ENCODE measurements at places on chromosomes 1 and 21. TPM values are rescaled to one million over a fixed set of nuclear protein-coding genes. Genes with fewer than 3 reads are reported as not detected.

DNA sequence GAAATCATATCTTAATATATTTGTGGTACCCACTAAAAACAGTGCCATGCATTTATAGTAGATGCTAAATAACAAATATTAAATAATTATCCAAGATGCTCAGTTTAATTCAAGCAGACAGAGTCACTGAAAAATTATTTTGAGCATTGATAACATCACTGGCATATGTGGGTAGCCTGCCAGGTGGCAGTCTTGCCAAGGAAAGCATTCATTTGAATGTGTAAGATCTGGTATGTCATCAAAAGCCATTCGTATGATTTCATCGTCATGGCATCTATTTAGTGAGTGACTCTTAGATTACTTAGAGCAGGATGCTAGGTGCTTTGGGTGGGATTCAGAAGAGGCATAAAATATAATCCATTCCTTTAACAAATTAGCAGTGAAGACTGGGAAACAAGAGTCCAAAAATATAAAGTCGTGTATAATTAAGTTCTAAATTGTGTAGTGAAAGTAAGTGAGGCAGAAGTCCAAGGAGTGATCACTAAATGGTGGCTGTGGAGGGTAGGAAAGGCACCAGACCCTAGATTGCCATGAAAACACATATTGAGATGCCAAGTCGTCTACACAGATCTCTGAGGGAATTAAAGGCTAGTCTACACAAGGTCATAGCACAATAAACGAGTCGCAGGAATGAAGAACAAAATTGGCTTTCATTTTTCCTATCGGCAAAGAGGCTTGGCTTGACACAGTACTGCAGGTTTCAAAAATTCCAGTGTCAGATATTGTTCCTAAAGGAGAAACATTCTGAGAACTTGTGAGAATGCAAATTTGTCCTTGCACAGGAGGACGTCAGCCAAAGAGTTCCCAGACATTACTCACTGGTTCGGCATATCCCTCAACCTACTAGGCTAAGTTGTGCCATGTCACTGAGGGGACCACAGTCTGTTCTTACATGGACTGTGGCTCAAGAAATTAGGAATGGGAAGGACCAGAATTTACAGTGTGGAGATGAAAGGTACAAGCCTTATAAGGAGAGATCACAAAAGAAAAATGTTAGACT lies 130.8 kb downstream of the LYPLAL1 start:
- DNase-seq = no peak

Gene UBE2U
- 0.52 TPM for polyA plus RNA-seq

DNA sequence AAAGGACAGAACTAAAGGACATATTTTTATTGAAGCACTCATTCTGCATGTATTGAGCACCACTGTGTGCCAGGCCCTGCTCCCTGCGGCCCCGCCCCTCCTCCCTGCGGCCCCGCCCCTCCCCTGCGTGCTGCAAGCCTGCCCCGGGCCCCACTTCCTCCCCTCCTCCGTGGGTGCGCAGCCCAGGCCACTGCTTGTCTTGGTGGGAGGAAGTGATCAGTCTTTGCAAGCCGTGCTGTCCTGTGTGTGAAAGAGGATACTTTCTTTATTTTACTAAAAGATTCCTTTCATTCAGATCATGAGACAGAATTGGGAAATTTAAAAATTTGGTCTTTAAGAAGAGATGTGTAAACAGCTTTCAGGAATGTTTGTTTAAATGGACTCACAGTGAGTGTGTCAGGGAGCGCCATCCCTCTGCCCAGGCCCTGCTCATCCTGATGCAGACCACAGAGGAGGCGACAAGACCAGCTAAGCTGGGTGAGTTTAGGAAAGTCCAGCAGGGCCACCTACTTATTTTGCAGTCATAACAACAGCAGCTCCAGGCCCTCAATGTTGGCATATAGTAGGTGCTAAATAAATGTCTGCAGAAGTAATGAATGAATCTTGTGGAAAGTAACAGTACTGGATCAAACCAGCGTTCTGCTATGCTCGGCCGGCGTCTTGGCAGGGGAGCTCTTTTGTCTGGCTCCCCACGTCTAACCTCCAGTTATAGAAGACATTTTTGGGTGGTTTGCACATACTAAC lies 88.3 kb upstream of the SELENON start:
- DNase-seq = no peak

DNA sequence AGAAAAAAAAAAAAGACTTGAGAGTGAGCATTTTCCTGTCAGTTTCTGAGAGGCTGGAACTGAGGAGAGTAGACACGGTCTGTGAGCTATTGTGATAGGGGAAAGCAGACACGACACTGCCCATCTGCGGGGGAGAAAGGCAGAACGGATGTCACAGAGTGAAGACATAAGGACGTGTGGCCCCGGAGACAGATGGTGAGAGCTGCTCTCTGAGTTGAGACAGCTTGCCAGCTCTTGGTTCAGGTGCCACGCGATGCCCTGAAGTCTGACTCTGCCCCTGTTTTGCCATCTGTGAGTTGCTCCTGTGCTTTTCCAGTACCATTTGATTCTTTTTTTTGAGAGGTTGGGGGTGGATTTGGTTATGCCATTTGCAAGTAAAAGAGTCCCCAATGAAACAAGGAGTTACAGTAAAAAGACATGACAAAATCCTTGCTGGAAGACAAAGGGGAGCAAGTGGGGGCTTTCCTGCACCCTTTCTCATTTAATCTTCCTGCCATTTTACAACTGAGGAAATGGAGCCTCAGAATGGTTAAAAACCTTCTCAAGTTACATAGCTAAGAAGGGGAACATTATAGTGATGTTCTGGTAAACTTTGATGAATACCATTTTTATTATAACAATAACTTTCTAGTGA lies 128.9 kb upstream of the DNAH14 start:
- DNase-seq = peak; percentile 7

Gene RGS16
- 1.0 TPM for polyA plus RNA-seq

DNA sequence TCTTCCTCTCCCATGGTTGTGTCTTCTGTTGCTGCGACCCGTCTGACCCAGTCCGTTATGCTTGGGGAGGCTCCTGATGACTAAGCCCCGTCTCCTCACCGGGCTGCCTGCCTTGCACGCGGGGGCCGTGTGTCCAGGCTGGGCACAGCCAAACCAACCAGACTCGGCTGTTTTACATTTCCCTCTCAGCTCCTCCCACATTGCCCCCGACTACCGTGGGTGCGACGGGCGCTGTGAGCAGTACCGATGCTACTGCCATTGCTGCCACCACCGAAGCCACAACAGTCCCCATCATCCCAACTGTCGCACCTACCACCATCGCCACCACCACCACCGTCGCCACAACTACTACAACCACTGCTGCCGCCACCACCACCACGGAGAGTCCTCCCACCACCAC lies 46.0 kb upstream of the CNTN2 start:
- DNase-seq = no peak

- no peak for DNase-seq
Observed at GRCh38 chr1:183893561-183894289, 88.8 kb downstream of the RGL1 start.

GRCh38 chr1:21350202-21350885 lies 60.1 kb upstream of the ECE1 start:
- no peak for DNase-seq

DNA sequence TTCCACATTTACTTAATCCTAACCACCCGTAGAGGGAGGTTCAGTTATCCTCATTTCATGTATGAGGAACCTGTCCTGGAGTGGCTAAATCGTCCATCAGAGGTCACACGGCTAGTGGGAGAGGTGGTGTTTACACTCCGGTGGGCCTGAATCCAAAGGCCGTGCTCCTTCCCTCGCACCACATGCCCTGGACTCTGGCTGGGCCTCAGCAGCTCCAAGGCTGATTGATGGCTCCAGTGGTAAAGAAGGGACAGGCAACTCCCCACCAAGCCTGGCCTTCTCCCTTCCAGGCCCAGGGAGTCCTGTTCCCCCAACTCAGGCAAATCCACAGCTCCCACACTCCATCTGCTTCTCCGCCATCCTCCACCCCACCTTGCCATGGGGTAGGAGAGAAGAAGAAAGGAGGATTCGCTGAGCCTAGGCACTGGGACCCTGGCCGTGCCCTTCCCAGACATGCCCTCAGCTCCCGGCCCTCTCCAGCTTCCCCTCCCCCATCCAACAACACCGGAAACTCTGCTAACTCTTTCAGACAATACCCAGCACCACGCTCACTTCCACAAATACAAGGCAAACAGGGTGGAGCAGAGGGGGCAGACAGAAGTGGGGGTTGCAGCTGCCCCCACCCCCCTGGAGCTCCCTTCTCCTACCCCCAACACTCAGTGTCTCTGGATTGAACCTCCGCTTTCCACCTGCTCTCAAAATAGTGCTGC lies 10.9 kb downstream of the ARHGEF2 start:
- no peak for DNase-seq

Gene UTS2
- polyA plus RNA-seq = not detected

Data from renal pelvis (tissue), 12 donors.